ENCODE measurements at places on chromosomes 3 and 15.

DNA sequence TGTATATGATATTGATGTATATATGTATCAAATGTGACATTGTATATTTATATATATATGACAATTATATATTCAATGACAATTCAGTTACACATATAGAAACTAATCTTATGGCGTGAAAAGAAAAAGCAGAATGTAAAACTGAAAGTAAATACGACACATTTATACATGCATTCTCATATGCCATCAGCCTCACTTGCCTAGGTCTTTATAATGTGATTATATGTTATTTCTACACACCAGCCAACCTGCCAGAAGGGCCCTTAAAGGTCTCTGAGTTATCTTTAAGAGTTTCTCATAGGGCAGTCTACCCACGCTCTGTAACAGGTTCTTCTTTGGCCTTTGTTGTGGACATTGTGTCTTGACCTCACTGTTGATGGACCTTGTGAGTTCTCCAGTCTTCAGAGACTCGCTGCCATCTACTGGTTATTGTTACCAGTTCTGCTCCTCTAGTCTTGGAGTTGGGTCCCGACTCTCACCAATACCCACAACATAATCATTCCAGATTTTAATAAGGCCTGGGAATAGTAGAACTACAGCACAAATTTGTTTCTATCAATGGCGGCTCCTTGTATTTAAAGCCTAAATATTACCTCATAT, 371.5 kb upstream of the GOLIM4 start:
- no peak for DNase-seq

GRCh38 chr3:69855436-69856162, 116.3 kb downstream of the MITF start:
- no peak for DNase-seq

- no peak for DNase-seq
These were observed 56.6 kb upstream of the ZPLD1 start for GRCh38 chr3:102378216-102378615.

- DNase-seq: no peak
These were observed 37.6 kb upstream of the P3H2 start for GRCh38 chr3:190158261-190158660.

DNA sequence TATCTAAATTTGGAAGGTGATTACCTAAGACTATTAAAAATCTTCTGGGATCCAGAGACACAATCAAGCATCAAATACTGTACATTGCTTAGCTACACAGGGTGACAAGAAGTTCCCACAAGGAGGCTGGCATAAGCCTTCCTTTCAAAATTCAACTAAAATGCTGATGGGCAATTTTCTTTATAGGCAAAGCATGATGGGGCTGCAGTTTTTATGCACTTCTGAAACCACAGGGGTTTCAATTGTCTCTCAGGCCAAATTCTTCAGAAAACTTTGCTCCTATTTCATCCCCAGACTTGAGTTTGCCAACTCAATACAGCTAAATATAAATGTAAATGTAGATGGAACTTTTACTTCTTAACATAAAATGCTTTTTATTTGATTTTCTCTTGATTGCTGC, 241.6 kb downstream of the ZPLD1 start:
- no peak for DNase-seq

All from CD4-positive, alpha-beta T cell treated with Interleukin-1 beta for 1 hour (primary cell).